RPMI7951 (cell line): ENCODE measurements at places on chromosomes 7 and 10.
A peak's percentile ranks its signal among the peaks of the same experiment; 100 is the strongest.

GRCh38 chr10:106446920-106447319, 717.6 kb downstream of the SORCS1 start:
- no peak for DNase-seq

GRCh38 chr7:44887293-44887692, 2.0 kb upstream of the PURB start:
- no peak for DNase-seq

DNA sequence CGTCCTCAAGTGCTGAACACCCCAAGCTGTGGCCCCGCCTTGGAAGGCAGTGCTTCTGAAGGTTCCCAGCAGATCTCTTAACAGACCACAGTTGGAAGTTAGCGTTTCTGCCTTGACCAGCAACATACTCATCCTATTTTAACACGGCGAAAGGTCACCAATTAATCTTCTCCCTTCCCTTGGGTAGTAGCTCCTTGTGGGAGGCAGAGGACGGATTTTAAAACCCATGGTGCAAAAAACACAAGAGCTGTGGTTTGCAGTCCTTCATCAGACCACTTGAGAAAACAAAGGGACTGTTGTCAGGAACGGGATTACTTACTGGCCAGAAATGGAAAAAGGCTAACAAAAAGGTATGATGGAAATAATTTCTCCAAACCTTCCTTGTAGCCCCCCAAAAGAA, 87.3 kb downstream of the BEND7 start:
- DNase-seq = no peak

DNA sequence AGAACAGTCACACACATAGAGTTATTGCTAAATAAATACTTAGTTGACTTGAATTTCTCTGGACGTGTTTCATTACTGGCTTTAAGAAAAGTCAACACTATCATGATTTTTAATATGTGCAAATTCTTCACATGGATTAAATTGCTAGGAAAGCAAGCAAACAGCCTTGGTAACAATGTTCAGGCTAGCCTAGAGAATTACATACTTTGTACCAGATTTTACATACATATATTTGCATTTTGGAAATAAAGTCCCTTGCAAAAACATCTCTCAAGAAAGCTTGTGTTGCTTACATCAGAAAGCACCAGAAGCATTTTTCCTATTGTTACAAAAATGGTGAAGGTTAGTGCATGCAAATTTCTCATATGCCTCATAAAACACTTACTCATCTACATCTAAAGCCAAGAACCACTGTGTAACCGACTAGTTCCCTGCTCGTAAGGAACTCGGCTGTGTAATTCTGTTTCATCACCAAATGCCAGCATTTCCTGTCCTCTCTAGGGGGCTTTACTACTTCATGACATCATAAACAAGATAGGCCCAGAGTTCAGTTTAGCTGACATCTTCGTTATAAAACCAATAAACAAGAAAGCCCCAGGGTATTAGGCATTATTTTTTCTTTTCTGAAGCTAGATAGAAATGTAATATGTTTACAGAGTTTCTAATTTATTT, 87.8 kb downstream of the CFAP58 start:
- peak; percentile 89 for DNase-seq

DNA sequence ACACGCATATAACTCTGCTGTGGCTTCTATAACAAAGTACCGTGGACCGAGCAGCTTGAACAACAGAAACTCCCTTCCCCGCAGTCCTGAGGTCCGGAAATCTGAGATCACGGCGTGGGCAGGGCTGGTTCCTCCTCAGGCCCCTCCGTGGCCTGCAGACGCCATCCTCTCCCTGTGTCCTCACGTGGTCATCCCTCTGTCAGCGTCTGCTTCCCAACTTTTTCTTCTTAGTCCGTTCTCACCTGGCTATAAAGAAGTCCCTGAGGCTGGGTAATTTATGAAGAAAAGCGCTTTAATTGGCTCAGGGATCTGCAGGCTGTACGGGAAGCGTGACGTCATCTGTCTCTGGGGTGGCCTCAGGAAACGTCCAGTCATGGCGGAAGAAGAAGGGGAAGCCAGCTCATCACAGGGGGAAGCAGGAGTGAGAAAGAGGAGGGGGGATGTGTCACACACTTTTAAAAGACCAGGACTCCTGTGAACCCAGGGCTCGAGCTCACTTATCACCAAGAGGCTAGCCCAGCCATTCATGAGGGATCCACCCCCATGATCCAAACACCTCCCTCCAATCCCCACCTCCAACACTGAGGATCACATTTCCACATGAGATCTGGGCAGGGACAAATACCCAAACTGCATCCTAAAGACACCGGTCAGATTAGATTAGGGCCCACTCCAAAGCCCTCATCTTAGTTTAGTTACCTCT, 91.2 kb upstream of the INSIG1 start:
- DNase-seq = peak; percentile 89

- no peak for DNase-seq
Measured at GRCh38 chr10:131346456-131346855, 34.9 kb upstream of the TCERG1L start.

GRCh38 chr10:106864031-106864430, 300.5 kb downstream of the SORCS1 start:
- no peak for DNase-seq

DNA sequence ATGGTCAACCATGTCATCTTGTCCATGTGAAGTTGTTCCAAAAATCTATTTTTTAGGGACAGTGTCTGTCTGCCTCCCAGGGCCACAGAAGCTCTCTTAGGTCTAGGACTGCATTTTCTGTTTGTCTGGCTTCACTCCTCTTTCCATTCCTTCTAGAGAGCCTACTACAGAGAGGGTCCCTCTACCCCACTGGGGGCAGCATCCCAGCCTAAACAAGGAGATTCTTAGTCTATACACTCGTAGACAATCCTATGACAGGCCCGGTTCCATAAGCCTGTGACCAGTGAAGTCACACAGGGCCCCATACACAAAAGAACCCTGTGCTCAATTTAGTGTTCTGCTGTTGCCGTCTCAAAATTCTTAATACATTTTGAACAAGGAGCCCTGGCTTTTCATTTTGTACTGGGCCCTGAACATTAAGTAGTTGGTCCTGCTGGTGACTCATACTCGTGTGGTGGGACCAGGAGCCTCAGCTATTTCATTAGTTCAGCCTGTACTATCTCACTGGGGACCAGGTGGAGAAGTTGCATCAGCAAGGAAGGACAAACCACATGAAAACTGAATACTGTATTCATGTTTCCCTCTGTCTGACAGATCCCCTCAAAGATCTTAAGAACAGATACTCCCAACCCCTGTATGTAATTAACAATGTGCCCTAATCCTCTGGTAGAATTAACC, 23.5 kb upstream of the FAM180A start:
- DNase-seq = peak; percentile 89

DNA sequence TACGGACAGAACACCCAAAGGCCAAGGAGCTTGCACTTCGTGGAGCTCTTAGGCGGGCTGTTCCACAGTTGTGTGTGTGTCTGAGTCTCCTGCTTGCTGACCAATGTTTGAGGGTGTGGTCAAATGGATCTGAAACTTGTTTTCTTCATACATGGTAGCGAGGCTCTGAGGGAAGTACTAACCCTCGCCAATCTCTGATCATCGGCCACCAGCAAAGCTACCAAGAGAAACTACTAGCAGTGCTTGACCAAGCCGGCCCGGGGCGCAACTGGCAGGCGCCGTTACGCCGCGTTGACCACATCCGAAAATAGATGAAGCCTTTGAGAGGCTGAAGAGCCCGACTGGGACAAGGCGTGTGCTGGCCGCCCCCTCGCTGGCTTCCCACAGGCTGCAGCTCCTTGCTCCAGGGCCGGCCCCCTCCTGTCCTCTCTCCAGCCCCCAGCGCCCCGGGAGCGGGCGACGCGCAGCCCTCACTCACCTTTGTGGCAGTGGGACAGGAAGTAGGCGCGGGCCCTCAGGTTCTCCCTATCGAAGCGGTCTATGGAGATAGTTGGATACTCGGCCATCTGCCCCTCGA, 384 bp downstream of the DCLRE1C start:
- peak; percentile 76 for DNase-seq
